ENCODE measurements at places on chromosomes 12 and 14. TPM values are rescaled to one million over a fixed set of nuclear protein-coding genes. Genes with fewer than 3 reads are reported as not detected.

DNA sequence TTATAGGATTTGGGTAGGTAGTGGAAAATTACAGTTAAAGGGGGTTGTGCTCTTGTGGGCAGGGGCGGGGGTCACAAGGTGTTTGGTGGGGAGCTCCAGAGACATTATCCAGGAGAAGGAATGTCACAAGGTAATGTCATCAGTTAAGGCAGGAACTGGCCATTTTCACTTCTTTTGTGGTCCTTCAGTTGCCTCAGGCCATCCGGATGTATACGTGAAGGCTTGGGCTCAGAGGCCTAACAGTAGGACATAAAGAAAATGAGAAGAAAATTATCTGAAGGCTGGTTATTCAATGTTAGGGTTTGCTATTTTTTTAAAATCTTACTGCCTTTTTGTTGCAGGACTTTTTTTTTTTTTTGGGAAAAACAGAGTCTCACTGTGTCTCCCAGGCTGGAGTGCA lies 2.5 kb upstream of the PSEN1 start:
- DNase-seq = no peak

- DNase-seq = peak; percentile 99
Observed at GRCh38 chr12:56224102-56224701, at the start of gene NABP2. Gene NABP2, plus strand, starts transcription at chr12:56224342. Its CDS starts 515 bp downstream, at chr12:56224857.

Gene MAP3K9
- total RNA-seq = 1.6 TPM

Gene TCL1B
- not detected for total RNA-seq

Gene B4GALNT1
- total RNA-seq = 4.4 TPM

Gene NFATC4
- total RNA-seq = 13.4 TPM
